HuH-7 (cell line): ENCODE measurements at places on chromosomes 1 and 21.
A peak's percentile ranks its signal among the peaks of the same experiment; 100 is the strongest.

- no peak for DNase-seq
Measured at GRCh38 chr1:222033450-222033849, 291.6 kb upstream of the DUSP10 start.

DNA sequence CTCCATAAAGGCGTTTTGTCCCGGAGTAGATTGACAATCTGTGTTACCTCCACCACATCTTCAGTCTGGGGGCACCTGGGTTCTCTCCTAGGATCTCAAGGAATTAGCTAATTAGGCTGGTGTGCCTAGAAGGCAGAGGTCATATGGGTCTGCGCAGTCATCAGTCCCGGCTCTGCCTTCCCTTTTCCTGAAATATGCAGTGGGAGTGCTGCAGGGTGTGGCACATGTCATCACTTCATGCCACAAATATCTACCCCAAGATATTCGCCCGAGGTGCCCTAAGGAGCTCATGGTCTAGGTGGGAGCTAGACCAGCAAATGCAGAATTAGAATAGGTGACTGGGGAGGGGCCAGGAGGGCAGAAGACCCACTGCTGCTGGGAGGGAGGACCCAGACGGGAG, 42.9 kb downstream of the ACTL8 start:
- DNase-seq: no peak

DNA sequence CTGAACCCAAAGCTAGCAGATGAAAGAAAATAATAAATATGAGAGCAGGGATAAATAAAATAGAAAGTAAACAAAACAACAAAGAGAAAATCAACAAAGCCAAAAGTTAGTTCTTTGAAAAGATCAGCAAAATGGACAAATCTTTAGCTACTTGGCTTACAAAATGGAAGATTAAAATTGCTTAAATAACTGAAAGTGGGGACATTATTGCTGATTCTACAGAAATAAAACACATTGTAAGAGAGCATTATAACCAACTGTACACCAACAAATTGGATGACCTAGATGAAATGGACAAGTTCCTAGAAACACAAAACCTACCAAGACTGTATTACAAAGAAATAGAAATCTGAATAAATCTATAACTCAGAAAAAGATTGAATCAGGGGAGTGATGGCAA, 238.3 kb upstream of the C1orf87 start:
- no peak for DNase-seq

DNA sequence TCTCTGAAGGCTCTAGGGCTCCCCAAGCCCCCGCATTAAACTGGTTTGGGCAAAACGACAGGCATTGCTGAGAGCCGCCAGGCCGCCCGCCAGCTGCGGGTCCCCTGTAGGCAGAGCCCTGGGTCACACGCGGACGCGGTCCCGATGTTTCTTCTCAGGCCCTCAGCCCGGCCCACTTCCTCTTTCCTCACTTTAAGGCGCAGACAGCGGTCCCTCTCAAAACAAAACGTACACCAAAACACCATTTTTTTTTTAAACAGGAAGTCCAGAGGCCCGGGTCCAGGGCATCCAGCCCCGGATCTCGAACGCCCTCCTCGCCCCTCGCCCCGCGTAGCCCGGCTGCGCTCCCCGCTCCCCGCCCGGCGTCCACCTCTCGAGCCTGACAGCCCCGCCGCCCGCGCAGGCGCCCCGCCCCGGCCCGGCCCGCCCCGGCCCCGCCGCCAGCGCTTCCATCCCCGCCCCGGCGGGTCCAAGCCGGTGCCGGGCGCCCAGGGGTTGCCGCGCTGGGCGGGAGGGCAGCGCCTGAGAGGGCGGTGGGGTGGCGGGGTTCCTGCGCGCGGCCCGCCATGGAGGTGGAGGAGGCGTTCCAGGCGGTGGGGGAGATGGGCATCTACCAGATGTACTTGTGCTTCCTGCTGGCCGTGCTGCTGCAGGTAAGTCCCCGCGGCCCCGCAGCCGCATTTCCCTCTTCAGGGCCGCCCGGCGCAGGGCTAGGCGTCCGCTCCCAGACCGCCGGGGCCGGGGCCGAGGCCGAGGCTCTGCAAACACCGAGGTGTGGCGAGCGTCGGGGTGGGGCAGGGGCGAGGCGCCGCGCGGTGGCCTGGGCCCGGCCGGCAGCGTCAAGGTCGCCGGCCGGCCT, at the start of gene SLC22A15:
Gene SLC22A15 (plus strand): TSS at position 452 of the 859 bp plus-strand sequence. CDS start 115 bp downstream, at position 567.
- DNase-seq: peak; percentile 32

GRCh38 chr1:110425612-110426152, 18.2 kb upstream of the LAMTOR5 start:
- DNase-seq: no peak

DNA sequence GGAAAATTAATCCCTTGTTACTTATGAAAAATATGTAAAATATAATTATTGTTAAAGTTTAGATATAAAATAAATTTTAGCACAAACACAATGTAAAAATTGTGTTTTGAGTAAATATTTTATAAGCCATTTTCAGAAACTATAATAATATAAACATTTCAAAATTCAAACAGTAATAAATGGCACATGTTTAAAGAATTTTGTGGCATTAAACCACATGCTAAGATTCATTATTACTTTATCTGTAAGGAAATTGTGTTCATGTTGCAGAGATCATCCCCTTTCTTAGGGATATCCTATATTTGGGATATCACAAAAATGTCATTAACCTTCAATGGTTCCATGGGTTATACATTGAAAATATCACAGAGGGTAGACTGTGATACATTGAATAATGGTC, 1044.3 kb downstream of the AMY1C start:
- DNase-seq: no peak

- no peak for DNase-seq
Measured at GRCh38 chr1:27676410-27676809, 4.4 kb upstream of the IFI6 start.

- DNase-seq: no peak
Measured at GRCh38 chr1:233614173-233614742, 352 bp downstream of the KCNK1 start.

- DNase-seq: no peak
Measured at GRCh38 chr21:28150778-28151177, 841.9 kb downstream of the LTN1 start.

DNA sequence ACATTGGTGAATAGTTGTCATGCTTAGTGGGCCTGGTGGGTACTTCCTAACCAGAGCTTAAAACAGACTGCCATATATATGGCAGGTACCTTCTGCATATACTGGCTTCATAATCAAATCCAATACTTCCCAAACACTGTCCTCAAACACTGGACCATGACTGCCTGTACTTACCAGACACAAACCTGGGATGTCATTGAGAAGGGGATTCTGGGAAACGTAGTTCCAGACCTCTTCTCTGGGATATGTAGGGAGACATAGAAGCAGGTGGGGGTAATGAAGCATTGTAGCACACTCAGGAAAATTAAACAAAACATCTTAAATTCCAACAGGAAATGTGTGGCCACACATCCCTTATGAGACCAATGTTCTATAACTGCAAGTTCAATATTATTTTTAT, 76.5 kb upstream of the ADAMTS5 start:
- no peak for DNase-seq

GRCh38 chr21:34022627-34023335, 50.6 kb upstream of the MRPS6 start:
- no peak for DNase-seq

DNA sequence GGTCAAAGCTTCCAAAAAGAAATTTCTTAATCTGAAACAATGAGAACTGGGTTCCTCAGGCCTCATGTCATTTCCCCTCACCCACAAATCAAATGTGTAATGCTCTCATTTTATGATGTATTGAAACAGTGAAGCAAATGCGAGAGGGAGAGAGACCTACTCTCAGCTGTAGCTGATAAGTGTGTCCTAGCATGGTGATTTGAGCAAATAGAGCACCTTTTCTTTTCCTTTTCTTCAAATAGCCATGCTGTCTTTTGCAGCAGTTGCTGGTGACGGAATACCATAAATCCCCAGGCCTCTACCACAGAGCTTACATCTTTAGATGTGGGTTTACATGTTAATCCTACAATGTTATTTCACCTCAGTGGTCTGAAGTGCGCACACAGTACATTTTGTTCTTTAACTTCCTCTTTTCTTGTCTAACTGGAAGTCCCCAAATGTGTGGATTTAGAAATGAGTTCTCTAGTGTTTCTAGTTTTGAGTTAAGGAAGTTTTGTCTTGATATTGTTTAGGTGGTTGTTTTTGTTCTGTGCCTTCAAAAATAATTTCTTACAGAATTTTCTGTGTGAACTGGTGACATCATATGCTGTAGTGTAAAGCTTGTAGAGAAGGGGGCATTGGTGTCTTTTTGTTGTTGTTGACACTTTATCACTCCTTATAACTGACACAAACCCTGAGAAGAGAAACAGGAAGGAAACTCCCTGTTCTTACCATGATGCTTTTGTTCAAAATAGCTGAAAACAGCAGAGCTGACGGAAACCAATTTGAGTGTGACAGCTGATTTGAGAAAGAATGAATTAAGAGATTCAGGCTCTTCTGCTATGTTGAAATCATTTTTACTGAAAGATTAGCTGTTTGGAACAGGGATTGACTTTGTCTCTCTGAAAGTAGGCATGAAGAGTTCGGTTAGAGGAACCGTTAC, 12.2 kb downstream of the SMAP2 start:
- DNase-seq: no peak

- DNase-seq: no peak
Measured at GRCh38 chr21:27346041-27346448, 379.2 kb upstream of the ADAMTS5 start.

DNA sequence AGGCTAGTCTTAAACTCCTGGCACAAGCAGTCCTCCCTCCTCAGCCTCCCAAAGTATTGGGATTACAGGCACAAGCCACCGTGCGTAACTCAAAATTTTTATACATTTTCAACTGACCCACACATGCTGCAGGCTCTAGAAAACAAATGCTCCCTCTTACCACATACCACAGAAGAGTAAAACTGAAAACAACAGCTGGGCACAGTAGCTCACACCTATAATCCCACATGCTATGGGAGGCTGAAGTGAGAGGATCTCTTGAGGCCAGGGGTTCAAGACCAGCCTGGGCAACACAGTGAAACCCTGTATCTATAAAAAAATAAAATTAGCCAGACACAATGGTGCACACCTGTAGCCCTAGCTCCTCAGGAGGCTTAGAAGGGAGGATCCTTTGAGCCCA, 56.7 kb downstream of the AKT3 start:
- DNase-seq: no peak

GRCh38 chr1:167934426-167935215, 1.9 kb upstream of the DCAF6 start:
- DNase-seq: no peak

- DNase-seq: no peak
Measured at GRCh38 chr1:214213136-214213535, 67.8 kb upstream of the SMYD2 start.

GRCh38 chr1:223006917-223007648, 136.0 kb downstream of the TLR5 start:
- DNase-seq: no peak

DNA sequence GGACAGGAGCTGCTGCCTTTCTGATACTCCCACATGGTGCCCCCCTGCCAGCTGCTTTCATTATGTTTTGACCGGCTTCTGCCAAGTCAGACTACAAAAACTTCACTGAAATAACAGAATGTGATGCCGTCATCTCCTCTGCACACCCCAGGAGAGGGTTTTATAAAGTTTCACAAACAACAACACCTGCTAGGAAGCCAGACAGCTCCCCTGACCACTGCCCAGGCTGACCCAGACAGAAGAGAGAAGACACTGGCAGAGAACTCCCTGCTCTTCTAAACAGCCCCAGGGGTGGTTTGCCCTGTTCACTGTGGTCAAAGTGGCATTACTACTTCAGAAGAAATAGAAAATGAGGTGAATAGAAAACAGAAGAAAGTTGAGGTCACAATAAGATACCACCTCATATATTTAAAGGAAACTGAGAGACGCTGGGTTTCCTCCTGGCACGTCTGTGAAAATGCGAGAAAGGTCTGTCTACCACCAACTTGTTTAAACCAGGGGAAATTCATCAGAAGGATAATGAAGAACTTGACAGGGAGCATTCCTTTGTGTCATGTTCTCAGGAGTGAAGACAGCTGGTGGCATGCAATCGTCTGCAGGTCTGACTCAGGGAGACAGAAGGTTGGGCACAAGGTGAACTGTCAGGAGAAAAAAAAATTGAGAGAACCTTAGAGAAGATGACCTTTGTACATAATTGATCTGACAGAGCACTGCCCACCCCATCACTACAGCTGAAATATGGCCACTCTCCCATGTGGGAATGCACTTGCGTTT, 119.0 kb upstream of the NFIA start:
- no peak for DNase-seq

- no peak for DNase-seq
Measured at GRCh38 chr1:173015629-173016028, 35.1 kb downstream of the TNFSF18 start.

DNA sequence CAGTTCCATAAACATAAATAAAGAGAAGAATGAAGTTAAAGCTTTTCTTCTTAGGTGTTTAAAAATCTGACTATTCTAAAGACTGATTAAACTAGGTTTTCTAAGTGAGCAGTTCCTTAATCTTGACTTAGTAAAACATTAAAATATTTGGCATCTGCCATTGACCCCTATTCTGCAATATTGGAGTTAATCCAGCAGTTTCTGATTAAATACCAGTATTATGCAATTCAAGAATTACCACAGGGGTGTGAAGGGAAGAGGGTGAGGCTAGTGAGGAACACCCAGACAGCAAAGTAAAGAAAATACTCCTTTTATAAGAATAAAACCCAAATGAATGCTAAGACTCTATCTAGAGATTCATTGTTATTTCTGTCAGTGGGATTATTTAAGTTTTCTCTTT, 40.9 kb downstream of the CLIC4 start:
- no peak for DNase-seq

GRCh38 chr1:6645018-6645417, 20.4 kb downstream of the THAP3 start:
- DNase-seq: no peak

DNA sequence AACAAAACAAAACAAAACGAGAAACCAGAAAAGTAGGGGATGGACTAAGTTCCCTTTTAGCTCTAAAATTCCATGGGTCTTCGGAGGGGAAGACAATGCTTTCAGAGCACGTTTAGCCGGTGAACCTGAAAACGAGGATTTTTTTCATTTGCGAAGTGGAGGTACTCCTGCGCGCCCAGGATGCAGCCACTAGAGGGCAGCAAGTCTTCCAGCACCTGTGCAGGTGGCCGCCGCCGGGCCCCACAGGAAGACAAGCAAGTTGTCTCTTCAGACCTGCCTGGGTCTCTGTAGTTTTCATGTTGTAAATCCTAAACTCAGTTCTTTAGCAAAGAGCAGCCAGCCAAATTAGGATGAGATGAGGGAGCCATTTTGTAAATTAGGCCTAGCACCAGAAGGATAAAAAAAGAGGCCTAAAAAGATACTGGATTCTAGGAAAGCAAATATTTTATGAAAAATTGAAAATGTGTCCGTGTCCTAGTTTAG, 17.7 kb upstream of the SNX27 start:
- peak; percentile 79 for DNase-seq

- no peak for DNase-seq
Measured at GRCh38 chr1:95311014-95311413, 77.0 kb downstream of the RWDD3 start.

GRCh38 chr1:24141311-24141997, 1.5 kb downstream of the IL22RA1 start:
- no peak for DNase-seq

DNA sequence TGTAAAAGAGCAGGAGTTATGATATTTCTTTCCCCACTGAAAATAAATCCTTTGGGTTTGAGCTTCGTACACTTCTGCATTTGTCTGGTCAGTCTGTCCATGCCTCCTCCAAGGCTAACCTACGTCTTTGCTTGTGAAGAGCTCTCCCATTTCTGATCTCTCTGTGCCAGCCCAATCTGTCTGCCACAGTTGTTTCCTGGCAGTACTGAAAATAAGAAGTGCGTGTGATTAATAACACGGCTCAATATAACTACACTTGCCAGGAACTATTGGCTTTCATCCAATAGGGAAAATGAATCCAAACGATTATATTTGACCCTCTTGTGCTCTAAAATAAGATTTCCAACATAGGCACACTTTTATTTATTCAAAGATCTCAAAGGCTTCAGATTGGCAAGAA, 19.2 kb upstream of the COL24A1 start:
- no peak for DNase-seq
